Activated CD4-positive, alpha-beta T cell treated with anti-CD3 and anti-CD28 coated beads for 24 hours (primary cell): ENCODE measurements at places on chromosomes 16 and 17.
A peak's percentile ranks its signal among the peaks of the same experiment; 100 is the strongest.

DNA sequence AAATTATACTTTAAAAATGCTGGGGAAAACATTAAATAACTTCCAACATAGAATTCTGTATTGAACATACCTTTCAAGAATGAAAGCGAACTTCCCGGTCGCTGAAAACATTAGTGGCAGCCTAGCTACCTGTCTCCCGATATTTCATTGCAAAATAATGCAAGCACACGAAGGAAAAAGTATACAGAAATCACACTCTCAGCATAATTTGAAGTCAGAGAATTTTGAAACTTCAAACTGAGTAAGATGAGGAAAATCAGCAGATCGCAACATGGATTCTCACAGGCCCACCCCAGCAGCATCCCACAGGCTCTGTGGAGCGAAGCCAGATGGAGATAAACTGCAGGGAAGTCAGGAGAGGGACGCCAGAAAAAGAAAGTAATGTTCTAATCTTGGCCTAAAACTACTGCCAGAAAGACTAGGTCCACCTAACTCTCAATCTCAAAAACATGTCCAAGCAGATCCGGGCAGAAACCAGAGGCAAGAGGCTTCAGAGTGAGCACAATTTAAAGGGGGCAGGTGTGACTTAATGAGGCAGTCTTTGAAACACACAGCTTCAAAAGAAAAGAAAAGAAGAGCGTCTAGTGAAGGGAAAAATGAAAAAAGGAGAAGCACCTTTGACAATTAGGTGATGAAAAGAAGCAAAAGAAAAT, 4.8 kb upstream of the GOSR1 start:
- no peak for DNase-seq

DNA sequence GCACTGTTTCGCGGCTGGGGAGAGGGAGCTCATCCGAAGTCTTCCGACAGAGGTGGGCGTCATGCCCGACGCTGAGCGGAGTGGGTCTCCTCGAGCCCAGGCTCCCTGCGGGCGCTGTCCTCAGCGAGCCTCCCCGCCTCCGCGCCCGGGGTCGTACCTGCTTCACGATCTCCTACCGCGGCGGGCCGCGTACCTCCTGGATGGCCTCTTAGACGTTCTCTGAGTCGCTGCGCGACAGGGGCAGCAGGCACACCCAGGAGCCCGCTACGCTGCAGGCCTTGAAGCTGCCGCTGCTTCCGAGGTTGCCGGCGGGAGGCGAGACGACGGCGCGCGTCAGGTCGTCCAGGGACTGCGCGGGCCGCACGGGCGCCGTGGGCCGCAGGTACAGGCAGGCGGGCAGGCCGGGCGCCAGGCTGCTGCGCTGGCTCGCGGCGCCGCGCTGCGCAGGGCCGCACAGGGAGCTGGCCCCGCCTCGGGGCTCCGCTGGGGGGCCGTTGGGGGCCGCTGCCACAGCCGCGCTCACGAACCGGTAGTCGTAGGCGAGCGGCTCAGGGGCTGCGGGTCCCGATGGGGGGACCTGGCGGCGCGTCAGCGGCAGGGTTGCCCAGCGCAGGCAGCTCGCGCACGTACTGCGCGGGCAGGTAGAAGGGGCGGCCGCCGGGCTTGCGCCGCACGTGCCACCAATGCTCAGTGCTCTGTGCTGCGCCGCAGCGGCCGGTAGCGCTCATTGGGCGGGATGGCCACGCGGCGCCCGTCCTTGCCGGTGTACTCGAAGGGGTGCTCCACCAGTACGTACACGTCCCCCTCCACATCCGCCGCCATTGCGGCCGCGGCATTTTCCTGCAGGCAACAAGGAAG, 116.4 kb upstream of the SMURF2 start:
- peak; percentile 9 for DNase-seq

DNA sequence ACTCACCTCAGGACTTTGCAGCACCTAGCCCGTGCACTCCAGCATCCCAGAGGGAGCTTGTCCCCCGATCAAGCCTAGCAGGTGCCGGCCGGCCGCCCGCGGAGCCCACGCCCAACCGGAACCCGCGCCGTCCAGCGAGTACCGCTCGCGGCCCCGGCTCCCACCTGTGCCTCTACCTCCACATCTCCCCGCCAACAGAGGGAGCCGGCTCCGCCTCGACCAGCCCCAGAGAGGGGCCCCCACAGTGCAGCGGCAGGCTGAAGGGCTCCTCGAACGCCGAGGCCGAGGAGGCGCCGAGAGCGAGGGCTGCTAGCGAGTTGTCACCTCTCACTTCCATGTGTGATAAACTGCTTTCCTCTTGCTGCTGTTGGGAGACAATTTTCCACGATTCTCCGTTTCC, 41.1 kb upstream of the DHRS7B start:
- no peak for DNase-seq

DNA sequence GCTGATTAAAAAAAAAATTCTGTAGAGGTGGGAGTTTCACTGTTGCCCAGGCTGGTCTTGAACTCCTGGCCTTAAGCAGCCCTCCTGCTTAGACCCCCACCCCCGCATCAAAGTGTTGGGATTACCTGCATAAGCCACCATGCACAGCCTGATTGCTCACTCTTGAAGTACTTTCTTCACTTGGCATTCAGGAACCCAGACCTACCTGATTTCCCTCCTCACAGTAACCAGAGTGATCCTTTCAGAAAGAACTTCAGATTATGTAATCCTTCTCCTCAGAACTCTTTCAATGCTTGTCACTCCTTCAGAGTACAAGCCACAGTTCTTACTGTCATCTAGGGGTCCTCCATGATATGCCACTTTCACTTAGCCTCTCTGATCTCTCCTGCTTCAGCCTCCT, 1.4 kb downstream of the EFCAB13 start:
- DNase-seq = no peak

GRCh38 chr17:50953831-50954601, 87.9 kb upstream of the TOB1 start:
- no peak for DNase-seq

DNA sequence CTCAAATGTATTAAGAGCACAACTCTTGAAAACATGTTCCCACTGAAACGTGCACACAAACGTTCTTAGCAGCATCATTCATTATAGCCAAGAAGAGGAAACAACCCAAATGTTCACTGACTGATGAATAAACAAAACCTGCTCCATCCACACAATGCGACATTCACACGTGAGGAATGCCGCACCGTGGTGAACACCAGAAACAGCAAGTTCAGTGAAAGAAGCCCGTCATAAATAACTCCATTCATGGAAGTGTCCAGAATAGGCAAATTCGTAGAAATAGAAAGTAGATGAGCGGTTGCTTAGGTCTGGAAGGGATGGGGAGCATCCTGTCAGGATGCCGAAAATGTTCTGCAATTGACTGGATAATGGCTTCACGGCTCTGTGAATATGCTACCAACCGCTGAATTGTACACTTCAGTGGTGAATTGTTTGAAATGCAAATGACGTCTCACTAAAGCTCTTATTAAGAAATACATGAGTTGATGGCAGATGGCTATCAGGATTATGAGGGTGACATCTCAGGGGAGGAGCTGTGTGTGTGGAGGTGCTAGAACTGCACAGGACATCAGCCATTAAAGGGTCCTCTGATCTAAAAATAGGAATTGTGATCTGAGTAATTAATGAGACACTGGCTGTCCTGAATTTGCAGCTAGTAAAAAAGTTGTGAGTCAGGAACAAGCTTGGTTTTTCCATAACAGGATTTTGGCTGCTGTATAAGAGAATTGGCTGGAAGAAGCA, 771.0 kb downstream of the KCNJ18 start:
- DNase-seq = no peak

- no peak for DNase-seq
Measured at GRCh38 chr17:14299280-14300141, 1.4 kb upstream of the HS3ST3B1 start.

DNA sequence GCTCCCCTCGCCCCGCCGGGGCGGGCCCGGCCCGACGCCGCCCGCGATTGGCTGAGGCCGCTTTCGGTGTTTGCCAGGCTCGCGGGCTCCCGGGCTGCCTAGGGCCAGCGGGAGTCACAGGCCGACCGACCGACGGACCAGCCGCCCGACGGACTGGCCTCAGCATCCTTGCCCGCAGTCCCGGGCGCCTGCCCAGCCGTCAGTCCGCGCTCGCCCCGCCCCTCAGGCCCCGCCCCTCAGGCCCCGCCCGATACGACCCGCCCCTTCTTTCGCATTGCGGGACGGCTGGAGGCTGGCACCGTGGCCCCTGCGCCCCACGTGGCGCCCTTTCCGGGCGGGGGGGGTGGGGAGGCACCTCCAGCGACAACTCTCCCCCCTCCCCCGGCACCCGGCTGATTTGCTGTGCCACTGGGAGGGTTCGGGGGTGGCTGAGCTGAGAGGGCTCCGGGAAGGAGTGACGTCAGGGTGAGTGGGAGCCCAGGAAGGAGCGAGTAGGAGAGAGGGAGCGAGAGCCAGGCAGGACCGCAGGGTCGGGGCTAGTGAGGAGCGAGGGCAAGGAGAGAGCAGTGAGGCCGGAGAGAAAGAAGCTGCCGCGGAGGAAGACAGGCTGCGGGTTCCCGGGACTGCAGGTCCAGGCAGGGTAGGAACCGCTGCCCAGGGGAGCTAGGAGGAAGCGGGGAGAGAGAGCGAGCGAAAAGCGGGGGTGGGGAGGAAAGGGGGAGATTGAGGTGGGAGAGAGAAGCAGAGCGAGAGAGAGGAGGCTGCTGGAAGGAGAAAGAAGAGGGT, at the start of gene ASPHD1:
TSS of gene ASPHD1 (plus strand) at position 387 of the 786 bp plus-strand sequence. CDS start 484 bp downstream, outside the sequence.
- peak; percentile 40 for DNase-seq

DNA sequence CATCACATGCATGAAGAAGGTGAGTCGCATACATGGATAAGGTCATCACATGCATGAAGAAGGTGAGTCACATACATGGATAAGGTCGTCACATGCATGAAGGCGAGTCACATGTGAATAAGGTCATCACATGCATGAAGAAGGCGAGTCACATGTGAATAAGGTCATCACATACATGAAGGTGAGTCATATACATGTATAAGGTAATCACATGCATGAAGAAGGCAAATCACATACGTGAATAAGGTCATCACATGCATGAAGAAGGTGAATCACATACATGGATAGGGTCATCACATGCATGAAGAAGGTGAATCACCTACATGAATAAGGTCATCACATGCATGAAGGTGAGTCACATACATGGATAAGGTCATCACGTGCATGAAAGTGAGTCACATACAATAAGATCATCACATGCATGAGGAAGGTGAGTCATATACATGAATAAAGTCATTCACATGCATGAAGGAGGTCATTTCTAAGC, 105.1 kb upstream of the SDK2 start:
- DNase-seq = no peak

GRCh38 chr17:45946841-45947256, 52.2 kb upstream of the STH start:
- DNase-seq = no peak

DNA sequence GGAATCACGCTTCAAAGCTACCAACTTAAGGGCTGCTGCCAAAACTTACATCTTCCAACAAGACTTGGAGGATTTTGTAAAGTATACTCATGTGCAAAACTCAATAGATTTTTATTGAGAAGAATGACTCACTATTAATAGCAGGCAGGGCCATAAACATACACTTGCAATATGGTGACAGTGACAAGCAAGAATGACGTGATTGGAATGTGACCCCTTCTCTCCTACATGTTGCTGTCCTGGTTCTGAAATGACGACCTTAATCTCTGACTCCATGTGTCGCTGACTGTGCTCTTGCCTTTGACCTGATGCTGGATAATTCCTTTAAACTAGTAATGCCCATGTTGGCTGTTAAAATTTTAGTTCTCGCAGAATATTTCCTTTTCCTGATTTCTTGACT, 174.5 kb downstream of the PARN start:
- no peak for DNase-seq

GRCh38 chr17:69423450-69423849, 9.0 kb downstream of the MAP2K6 start:
- DNase-seq = no peak

DNA sequence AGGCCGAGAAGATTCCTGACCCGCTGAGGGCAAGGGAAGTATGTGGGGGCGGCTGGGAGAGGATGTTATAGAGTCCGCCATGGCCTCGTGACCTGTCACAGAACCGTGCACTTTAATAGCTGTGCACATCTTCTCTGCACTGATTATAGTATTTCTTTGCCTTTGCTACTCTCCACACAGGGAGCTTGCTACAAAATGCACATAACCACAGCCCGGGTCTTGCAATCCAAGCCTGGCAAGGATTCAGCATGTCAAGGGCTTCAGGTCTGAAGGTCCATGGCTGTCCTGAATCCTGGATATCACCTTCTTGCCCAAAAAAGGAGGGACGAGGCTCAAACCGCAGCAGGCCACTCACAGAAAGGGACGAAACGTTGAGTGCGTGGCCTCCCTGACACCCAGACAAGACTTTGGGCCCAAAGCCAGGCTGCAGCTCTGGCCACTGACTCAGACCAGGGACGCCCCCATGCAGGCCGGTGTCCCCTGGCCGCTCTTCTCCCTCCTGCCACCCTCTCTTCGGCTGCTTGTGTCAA, 43.7 kb downstream of the USP22 start:
- no peak for DNase-seq

GRCh38 chr17:34782271-34782670, 179.0 kb downstream of the CCT6B start:
- no peak for DNase-seq

GRCh38 chr17:75773121-75773807, 8.3 kb upstream of the GALK1 start:
- no peak for DNase-seq

- no peak for DNase-seq
Measured at GRCh38 chr16:80403894-80404293, 136.9 kb upstream of the DYNLRB2 start.

DNA sequence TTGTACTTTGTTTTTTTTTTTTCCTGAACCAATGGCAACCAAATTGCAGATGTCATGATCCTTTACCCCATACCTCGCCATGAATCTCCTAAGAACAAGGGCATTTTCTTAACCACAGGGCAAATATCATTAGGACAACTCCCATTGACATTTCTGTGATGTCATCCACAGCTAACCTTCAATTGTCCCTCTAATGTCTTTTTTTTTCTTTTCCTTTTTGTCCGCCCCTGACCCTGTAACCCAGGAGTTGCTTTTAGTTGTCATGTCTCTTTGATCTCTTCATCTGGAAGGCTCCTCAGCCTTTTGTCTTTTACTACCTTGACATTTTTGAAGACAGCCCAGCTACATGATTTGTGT, 410 bp upstream of the NAGPA start:
- no peak for DNase-seq

GRCh38 chr17:16491703-16492612, at the start of gene LRRC75A:
TSS of gene LRRC75A (minus strand) at chr17:16492193. CDS start at chr17:16491990, 203 bp downstream.
- peak; percentile 30 for DNase-seq

GRCh38 chr16:2392025-2392424, 37.2 kb upstream of the CCNF start:
- DNase-seq = no peak

- DNase-seq = no peak
Measured at GRCh38 chr17:45087504-45087975, 26.4 kb downstream of the NMT1 start.

GRCh38 chr17:1216217-1217088, 36.7 kb upstream of the ABR start:
- no peak for DNase-seq

GRCh38 chr17:70478902-70479301, 309.6 kb downstream of the KCNJ2 start:
- DNase-seq = no peak

DNA sequence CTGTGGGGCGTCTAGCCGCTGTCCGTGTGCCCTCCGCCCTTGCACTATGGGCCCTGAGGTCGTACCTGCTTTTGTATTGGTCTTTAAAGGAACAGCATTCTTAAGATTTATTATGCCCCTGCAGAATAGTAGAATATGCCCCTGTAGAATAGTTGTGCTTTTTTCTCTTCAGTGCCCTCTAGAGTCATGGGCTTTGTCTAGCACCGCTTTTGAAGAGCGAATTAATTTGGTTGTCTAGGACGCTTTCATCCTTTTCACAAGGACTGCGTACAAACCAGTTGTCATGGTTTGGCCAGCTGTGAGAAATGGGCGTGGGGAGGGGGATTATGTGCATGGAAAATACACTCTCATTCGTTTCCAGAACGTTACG, 621 bp downstream of the CEP95 start:
- no peak for DNase-seq
